ENCODE measurements at places on chromosomes 5 and 9.

GRCh38 chr5:164377746-164378145 lies 872.3 kb downstream of the MAT2B start:
- no peak for DNase-seq

DNA sequence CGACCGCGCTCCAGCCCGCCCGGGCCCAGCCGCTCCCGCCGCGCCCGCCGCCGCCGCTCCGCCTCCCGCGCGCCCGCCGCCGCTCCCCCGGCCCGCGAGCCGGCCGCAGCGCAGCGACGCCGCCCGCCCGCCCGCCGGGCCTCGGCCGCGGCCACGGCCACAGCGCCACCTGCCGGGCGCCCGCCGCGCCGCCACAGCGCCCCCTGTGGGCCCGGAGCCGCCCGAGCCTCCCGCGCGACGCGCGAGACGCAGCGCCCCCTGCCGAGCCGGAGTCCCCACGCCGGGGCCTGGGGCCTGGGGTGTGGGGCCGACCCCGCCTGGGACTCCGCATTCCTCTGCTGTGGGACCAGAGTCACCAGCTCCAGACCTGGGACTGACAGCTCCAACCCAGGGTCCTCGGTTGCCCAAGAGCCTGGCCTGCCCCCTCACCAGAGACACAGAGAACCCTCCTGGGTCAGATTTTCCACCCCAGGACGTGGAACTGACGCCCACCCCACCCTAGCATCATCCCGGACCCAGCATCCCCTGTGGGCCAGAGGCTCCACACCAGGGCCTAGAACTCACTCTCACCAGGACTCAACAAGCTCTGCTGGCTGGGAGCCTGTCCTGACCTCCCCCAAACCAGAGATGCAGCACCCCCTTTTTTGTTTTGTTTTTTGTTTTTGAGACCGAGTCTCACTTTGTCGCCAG lies at the start of gene RAPGEF1:
Gene RAPGEF1, minus strand, starts transcription at position 118 of the 690 bp plus-strand sequence. CDS start 246 bp downstream, outside the sequence.
- peak; percentile 49 for DNase-seq

DNA sequence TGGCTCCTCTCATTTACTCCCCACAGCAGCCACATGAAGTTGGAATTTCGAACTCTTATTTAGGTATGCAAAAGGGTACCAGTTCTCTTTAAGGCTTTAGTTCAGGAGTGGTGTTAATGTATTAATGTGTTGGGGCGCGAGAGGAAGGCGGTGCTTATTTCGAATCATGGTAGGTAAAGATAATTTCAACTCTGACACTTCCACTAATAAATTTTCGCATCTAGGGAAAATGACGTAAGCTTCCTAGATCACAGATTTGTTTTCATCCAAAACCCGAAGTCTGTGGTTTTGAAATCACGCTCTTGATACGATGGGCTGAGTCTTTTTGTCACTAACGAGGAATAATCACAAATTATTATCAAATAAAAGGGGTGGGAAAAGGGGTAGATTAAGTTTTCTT lies 681 bp downstream of the PPWD1 start:
- DNase-seq = no peak

DNA sequence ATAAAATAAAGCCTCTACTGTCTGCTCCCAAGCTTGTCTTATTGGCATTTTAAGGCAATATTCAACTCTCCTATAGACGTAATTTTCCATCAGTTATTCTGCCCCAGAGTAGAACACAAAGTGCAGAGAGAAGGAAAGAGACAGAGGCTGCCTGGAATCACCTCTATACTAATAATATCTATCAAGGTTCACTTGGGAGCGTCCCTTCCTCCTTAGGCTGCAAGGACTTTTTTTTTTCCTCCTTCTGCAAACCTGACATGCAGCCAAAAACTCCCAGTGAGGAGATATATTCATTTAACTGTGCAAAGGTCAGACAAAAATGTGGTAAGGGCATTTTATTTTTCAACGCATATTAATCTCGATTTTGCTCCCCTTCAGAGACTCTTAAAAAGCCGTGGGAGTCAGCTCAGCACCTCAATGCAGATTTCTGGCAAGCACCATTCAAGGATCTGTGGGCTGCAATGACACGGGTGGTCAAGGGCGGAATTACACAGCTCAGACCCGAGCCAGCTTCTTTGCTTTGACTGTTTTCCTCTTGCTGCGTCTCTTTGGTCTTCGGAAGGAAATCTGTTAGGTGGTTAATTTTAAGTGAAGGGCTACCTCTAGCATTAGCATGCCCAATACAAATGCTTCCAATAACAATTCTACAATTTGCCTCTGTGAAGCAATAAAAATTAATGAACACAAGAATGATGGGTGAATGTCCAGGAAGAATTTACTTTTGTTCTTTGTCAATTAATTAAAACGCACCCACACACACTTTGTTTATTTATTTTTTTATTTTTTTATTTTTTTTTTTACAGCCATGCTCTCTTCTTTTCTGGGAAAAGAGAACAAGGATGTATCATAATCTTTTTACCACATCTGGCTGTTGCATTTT lies 587.7 kb upstream of the GRAMD2B start:
- DNase-seq = peak; percentile 89

- DNase-seq = no peak
Measured at GRCh38 chr5:69288688-69289087, 43.9 kb downstream of the CCDC125 start.

DNA sequence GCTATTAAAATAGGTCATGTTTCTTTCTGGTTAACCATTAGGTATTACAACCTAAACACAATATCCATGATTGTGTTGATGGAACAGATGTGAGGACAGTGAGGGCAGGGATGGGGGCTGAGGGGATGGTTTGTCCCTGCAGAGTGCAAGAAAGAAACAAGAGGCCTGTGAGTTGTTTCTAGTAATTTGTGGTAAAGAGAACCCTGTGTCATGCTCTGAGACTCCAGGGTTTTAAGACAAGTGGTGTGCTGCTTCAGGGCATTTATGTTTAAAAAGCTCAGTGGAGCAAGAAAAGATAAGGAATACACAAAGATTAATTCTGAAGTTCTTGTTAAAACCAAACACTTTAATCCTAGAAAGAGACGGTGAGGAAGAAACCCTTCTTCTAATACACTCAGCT lies 656.5 kb downstream of the TLE1 start:
- DNase-seq = no peak

- no peak for DNase-seq
Measured at GRCh38 chr9:20070336-20070735, 281.5 kb upstream of the SLC24A2 start.

GRCh38 chr9:70987986-70988385 lies 133.4 kb downstream of the TRPM3 start:
- no peak for DNase-seq

DNA sequence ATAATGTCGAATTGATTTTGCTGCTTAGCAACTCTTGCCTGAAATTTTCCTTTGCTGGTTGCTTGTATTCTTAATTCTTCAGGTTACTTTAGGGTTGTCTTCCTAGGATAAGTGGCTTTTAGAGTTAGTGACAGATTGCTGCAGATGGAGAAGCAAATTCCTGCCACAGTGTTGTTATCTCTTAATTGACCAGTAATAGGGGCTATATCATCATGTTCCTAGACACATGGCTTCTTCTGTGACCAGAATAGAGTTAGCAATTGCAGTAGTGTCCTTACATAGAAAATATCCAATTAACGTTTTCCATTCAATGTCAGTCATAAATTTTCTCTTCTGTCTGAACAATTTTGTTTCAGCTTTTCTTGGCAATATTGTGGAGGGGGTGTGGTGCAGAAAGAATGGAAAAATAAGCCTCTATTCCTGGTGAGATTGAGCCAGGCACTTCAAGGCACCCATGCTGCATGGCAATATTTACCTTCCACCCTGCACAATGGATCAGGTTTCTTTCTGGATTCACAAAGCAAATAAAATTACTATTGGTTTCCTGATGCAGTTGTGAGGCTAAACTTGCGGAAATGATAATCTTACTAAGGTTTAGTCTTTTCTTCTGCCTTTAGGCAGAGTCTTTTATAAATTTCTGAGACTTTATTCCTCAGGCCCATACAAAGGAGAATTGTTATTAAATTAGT lies 1481.5 kb downstream of the EFNA5 start:
- no peak for DNase-seq

- DNase-seq = no peak
Measured at GRCh38 chr5:134958755-134959154, 9.0 kb upstream of the CATSPER3 start.

GRCh38 chr9:78767490-78767889 lies 470.6 kb downstream of the PSAT1 start:
- DNase-seq = no peak

DNA sequence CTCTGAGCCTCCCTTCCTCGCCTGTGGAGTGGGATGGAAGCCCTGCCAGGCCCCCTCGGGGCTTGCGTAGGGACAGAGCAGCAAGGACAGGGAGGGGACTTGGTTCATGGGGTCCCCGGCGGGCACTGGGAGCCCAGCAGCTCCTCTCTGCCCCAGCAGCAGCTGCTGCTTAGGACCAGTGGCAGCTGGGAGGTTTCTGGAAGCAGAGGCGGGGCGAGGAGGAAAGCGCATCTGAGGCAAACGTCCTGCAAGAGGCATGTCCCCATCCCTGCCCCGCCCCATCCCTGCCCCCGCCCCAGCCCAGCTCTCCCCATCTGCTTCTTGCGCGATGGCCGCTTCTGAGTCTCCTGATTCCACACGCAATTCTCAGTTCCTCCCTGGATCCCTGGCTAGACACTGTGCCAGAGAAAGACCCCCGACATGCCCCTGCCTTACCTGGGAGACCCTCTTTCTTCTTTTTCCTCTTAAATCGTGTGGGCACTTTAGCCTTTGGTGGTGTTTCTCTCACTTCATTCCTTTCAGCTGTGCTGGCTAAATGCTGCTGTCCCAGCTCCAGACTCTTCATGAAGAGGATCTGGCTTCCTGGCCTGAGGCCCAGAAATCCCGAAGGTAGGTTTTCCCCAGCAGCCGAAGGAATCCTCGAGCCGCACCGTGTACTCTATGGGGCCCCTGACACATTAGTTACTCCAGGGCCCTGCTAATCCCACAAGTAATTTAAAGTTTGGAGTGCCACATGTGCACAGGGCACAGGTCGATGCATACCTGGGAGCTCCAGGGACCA lies 4.4 kb upstream of the OR2S2 start:
- no peak for DNase-seq

- no peak for DNase-seq
Measured at GRCh38 chr9:136700304-136700703, 12.1 kb upstream of the DIPK1B start.

DNA sequence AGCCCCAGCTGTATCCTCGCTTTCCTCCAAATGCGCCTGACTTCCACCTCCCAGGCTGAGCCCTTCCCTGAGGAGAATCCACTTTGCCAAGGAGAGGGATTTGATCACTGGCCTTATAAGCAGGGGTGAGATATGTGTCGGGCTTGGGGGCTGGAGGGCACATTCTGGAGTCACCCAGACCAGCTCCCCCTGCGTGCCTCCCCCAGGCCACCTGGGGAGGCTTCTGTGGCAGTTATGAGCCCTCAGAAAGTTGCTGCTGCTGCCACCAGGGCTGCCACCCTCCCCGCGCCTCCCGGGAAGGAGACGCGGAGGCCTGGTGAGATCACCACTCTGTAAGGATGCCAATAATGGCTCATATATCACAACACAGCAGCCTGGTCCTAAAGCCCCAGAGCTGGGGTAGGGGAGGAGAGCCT lies 211.5 kb downstream of the PAPPA start:
- peak; percentile 69 for DNase-seq
